Psoas muscle (tissue), 8 donors: ENCODE measurements at places on chromosomes 5 and 9. TPM values are rescaled to one million over a fixed set of nuclear protein-coding genes. Genes with fewer than 3 reads are reported as not detected.

Gene CCT5
- 185 TPM for total RNA-seq

Gene WDR31
- 6.9 TPM for total RNA-seq

Gene HAPLN1
- total RNA-seq = not detected

Gene MYO10
- 10.0 TPM for total RNA-seq

Gene ANKRD34B
- total RNA-seq = 0.08 TPM

Gene TEX48
- total RNA-seq = not detected

Gene HRCT1
- 4.2 TPM for total RNA-seq

Gene ELOVL7
- total RNA-seq = 0.16 TPM

Gene NR4A3
- 1.5 TPM for total RNA-seq

Gene PCDHA1
- not detected for total RNA-seq

Gene LCN1
- not detected for total RNA-seq

Gene ZNF354B
- total RNA-seq = 5.5 TPM

Gene CORO2A
- total RNA-seq = 0.13 TPM

Gene IL33
- total RNA-seq = 11.5 TPM

Gene IFNB1
- not detected for total RNA-seq

Gene COL27A1
- total RNA-seq = 3.9 TPM

Gene FRMD3
- 27.5 TPM for total RNA-seq

Gene PAEP
- not detected for total RNA-seq

Gene PBX3
- 12.4 TPM for total RNA-seq

Gene SNCB
- 0.64 TPM for total RNA-seq

Gene PCDHB13
- 0.66 TPM for total RNA-seq

Gene GRM6
- total RNA-seq = not detected

Gene ACTBL2
- total RNA-seq = not detected

Gene PCDHB7
- 0.19 TPM for total RNA-seq

Gene C9orf153
- total RNA-seq = 0.13 TPM

Gene DIAPH1
- 184 TPM for total RNA-seq

Gene ENC1
- total RNA-seq = 13.0 TPM

Gene ELAVL2
- total RNA-seq = 0.32 TPM

Gene POLE3
- 50.4 TPM for total RNA-seq

Gene NEUROG1
- total RNA-seq = not detected

Gene ZNF462
- 27.0 TPM for total RNA-seq

Gene CBY3
- not detected for total RNA-seq

Gene GDNF
- 89.0 TPM for total RNA-seq

Gene PHF19
- total RNA-seq = 14.8 TPM

Gene TOR2A
- total RNA-seq = 2.8 TPM

Gene TAF1L
- not detected for total RNA-seq

Gene TMEM174
- not detected for total RNA-seq

Gene C9orf85
- total RNA-seq = 5.5 TPM

Gene IL12B
- total RNA-seq = not detected

Gene CDH6
- 0.93 TPM for total RNA-seq
